ENCODE measurements at places on chromosomes 6 and 20. TPM values are rescaled to one million over a fixed set of nuclear protein-coding genes. Genes with fewer than 3 reads are reported as not detected.

ERVFRD-1 gene
- total RNA-seq, result not detected

GSTA1 gene
- not detected for total RNA-seq

TAP2 gene
- 1.9 TPM for total RNA-seq

RIPOR3 gene
- total RNA-seq, result not detected

SLC39A7 gene
- total RNA-seq, result 92.8 TPM

MICAL1 gene
- 782 TPM for total RNA-seq

IRF4 gene
- 0.37 TPM for total RNA-seq

RNF144B gene
- total RNA-seq, result not detected

PRRT1 gene
- 5.1 TPM for total RNA-seq

STX7 gene
- total RNA-seq, result 62.7 TPM
